ENCODE measurements at places on chromosomes 7 and 10. TPM values are rescaled to one million over a fixed set of nuclear protein-coding genes. Genes with fewer than 3 reads are reported as not detected.

AHR gene
- 31.9 TPM for polyA plus RNA-seq

PITRM1 gene
- polyA plus RNA-seq, result 66.7 TPM

AMPH gene
- 16.7 TPM for polyA plus RNA-seq

OGDH gene
- 90.3 TPM for polyA plus RNA-seq

C10orf143 gene
- polyA plus RNA-seq, result 5.8 TPM

DNA sequence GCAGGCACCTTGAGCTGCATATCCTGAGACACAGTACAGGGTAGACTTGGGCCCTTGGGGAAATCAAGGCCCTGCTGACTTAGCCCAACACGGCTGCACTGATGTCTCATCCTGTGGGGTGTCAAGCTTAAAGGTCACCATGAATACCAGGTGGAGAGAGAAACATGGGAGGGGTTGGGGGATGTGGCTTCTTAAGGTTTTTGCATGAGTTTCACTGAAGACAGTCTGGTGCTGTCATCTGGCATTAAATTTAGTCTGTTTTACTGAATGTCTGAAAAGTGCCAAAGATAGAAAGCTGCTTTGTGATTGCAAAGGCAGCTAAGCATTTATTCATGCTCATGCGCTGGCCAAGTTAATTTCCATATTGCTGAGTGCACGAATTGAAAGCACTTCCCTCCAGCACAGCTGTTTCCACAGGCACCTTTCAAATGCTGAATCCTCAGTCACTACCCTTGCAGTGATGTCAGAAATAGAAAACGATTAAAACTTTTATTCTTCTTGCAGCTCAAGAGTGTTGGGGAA lies 102.1 kb downstream of the OSBPL3 start:
- DNase-seq, result no peak

- DNase-seq, result no peak
These were observed 53.1 kb downstream of the TACR2 start for GRCh38 chr10:69363666-69364065.

GRCh38 chr10:73641328-73642060 lies at the start of gene MYOZ1:
MYOZ1 (minus strand) TSS chr10:73641474; CDS start chr10:73640017, 1,457 bp downstream.
- DNase-seq, result no peak

DNA sequence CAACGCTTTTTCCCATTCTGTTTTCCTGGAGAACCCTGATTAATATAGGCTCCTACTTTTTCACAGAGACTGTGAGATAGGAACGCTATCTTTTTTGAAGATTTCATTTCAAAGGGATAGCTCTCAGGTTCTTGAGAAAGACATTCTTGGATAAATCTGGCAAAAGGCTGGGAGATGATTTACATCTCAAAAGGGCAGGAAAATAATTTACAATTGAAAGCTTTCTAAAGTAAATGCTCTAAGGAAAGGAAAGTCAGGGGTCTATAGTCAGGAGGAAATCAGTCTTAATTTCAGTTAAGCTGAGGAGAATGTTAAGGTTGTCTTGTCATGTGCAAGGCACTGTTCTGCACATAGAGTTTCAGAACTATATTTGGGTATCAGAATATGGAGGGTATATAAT lies 278.8 kb downstream of the KIF20B start:
- no peak for DNase-seq

DNA sequence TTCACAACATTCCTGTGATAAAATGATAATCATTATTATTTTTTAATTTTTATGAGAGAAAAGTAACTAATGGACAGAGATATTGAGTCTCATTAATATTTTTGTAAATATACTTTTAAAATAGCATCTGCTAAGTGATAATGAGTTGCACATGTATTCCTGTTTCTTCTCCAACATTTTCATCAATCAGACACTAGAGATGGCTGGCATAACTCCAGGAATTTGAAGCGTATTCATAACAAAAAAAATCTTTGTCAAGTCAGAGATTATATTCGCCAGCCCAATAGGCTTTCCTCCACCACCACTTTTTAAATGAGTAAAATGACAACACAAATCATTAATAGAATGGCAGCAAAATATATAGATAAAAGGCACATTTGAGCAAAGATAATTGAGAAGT lies 524.0 kb upstream of the KCND2 start:
- no peak for DNase-seq

GRCh38 chr10:133438711-133439273 lies 14.4 kb upstream of the SPRN start:
- DNase-seq, result no peak

GRCh38 chr10:132320654-132321469 lies 11.1 kb upstream of the LRRC27 start:
- DNase-seq, result no peak

DNA sequence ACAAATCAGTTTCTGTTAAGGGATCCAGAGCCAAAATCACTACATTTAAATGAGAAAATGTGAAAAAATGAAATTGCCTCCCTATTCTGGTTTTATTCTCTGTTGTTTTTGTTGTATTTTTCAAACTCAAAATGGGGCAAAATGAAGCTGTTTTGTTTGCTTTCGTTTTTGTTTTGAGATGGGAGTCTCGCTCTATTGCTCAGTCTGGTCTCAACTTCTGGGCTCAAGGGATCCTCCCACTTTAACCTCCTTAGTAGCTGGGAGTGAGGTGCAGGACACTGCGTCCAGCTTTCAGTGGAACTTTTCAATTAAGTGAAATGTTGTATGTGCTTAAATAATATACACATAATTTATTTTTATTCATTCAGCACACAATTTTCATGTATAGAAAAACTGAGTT lies 205.0 kb downstream of the SORCS1 start:
- DNase-seq, result no peak

All from right renal pelvis (tissue), 4 donors.